Sigmoid colon (tissue), 7 donors: ENCODE measurements at places on chromosomes 5 and 9. TPM values are rescaled to one million over a fixed set of nuclear protein-coding genes. Genes with fewer than 3 reads are reported as not detected.

GRCh38 chr5:68172314-68172713, 43.2 kb upstream of the PIK3R1 start:
- no peak overlapping the region for H3K4me3 ChIP-seq
- H3K27me3 ChIP-seq, result no peaks in the 10 kb centered on the region
- H3K27ac ChIP-seq, result peak overlapping the region; percentile 86
- peaks cover 36% of the 10 kb centered on the region for H3K4me1 ChIP-seq
- no peaks in the 10 kb centered on the region for H3K36me3 ChIP-seq
- peak; percentile 73 for DNase-seq

DNA sequence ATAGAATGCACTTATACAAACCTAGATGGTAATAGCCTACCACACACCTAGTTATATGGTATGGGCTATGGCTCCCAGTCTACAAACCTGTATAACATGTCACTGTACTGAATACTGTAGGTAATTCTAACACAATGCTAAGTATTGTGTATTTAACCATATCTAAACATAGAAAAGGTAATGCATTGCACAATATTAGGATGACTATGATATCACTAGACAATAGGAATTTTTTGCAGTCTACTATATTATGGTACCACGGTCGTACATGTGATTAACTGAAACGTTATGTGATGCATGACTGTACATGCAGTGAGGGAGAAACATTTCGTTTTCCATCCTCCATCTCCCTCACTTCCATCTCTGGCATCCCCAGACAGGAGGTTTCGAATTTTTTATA, 130.5 kb downstream of the ELAVL2 start:
- no peaks in the 10 kb centered on the region for H3K4me1 ChIP-seq
- H3K27ac ChIP-seq, result no peak overlapping the region
- no peak for DNase-seq
- no peaks in the 10 kb centered on the region for H3K36me3 ChIP-seq
- no peak overlapping the region for H3K4me3 ChIP-seq
- H3K27me3 ChIP-seq, result no peaks in the 10 kb centered on the region

DNA sequence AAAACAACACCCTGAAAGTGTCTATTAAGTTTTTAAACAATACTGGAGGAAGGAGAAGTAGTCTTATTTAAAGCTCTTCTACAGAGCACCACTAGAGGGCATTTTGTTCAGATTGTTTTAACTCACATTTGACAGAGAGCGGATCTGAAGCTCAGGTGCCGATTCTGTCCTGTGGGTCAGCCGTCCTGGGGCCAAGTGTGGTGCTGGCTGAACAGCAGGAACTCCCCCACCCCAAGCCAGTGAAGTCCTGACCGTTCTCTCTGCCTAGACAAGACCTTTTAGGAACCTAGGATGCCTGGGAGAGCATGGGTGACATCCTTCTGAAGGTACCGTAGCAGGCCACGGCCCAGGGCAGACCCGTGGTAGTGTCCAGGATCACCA, 3.9 kb downstream of the EXOC3 start:
- H3K27ac ChIP-seq, result no peak overlapping the region
- DNase-seq, result peak; percentile 46
- H3K4me1 ChIP-seq, result peaks cover 21% of the 10 kb centered on the region
- H3K36me3 ChIP-seq, result peaks cover 13% of the 10 kb centered on the region
- H3K4me3 ChIP-seq, result no peak overlapping the region

Gene SURF6
- total RNA-seq, result 16.0 TPM

- H3K27me3 ChIP-seq, result no peaks in the 10 kb centered on the region
- DNase-seq, result no peak
- no peaks in the 10 kb centered on the region for H3K36me3 ChIP-seq
- peaks cover 9% of the 10 kb centered on the region for H3K4me1 ChIP-seq
- H3K4me3 ChIP-seq, result no peak overlapping the region
Observed at GRCh38 chr9:105046907-105047741, 119.2 kb upstream of the ABCA1 start.

- H3K27me3 ChIP-seq, result no peaks in the 10 kb centered on the region
- H3K4me1 ChIP-seq, result peaks cover 20% of the 10 kb centered on the region
- H3K27ac ChIP-seq, result peak overlapping the region; percentile 63
- no peak overlapping the region for H3K4me3 ChIP-seq
Observed at GRCh38 chr5:172910828-172911627, 48.2 kb upstream of the RPL26L1 start.

DNA sequence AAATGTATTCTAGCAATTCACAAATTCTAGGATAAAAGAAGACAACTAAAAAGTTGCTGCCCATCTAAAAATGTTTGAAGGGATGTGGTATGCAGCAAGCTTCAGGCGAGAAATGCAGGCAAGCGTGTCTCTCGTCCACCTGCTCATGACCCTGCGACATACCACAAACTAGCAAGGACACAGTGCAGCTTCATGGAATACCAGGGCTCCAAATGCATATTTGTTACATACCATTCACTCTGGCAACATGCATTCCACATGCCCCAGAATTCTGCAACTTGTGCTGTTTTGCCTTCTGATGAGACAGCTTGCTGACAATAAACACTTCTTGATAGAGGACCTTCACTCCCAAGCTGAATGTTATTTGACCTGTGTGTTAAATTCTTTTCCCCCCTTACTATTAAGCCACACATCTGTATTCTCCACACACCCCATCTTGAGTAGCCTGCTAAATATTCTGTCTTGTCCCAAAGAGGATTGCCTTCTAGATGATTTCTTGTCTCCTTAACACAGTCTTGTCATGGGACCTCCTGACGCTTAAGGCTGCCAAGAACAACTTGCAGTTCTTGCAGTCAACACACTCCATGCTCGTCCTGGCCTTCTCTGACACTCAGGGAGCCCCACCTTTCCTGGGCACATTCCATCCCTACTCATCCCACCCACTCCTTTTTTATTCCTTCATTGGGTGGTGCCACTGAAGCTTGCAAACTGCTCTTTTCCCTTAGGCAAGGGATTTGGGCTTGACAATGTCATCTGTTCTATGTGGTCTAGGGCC, 340.5 kb downstream of the PIK3R1 start:
- DNase-seq, result no peak
- no peaks in the 10 kb centered on the region for H3K4me1 ChIP-seq
- H3K4me3 ChIP-seq, result no peak overlapping the region

Gene S100Z
- not detected for total RNA-seq

Gene IL31RA
- 2.7 TPM for total RNA-seq

DNA sequence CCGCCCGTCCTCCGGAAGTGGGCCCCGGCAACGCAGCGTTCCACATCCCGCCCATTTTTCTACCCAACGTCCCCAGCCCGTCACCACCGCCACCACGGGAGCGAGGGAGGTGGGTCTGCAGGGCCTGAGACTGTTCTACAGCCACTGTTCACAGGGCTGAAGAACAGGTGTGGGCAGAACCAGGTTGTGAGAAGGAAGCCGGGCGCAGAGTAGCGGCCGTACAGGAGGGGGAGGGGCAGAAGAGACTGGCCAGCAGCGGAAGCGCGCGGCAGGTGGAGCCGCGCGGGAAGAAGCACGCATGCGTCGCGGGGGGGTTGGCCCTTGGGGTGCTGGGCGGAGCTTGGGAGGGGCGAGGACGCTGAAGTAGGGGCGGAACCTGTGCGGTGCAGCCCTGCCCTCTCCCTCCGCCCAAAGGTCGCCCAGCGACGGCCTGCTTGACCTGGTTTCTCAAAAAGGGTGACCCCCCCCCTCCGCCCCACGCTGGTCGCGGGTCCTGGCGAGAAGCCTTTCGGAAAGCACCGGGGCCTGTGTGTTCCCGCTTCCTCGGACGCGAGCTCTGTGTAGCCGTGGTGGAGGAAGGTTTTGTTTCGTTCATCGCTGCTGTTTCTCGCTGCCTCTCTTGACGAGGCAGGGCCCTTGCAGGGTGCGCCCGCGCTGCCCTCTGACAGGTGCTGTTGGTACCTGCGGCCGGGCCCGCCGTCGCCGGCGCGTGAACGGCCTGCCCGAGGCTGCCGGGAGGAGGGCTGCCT, 7.8 kb upstream of the MGAT1 start:
- DNase-seq, result peak; percentile 98
- no peaks in the 10 kb centered on the region for H3K36me3 ChIP-seq
- H3K4me3 ChIP-seq, result peak overlapping the region; percentile 59
- peaks cover 41% of the 10 kb centered on the region for H3K4me1 ChIP-seq
- H3K27me3 ChIP-seq, result no peaks in the 10 kb centered on the region
- peak overlapping the region; percentile 99 for H3K27ac ChIP-seq

DNA sequence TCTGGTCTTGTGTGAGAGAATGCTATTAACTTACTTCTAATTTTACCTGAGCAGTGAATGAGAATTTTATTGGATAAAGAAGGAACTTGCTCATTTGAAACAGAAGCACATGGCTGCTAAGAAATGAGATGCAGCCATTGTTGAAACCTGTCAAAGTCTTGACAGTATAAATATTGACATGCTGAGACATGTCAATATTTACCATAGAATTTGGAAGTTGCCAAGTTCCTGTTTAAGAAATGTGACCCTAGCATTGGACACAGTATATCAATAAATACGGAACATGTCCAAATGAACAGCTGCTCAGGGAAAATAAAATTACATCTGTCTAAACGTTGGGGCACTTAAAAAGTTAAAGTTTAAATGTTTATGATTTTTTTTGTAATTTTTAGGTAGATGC, 7.8 kb downstream of the XRCC4 start:
- no peak for DNase-seq
- no peaks in the 10 kb centered on the region for H3K27me3 ChIP-seq
- H3K36me3 ChIP-seq, result no peaks in the 10 kb centered on the region
- no peak overlapping the region for H3K27ac ChIP-seq
- H3K4me1 ChIP-seq, result no peaks in the 10 kb centered on the region

Gene F12
- 0.83 TPM for total RNA-seq

DNA sequence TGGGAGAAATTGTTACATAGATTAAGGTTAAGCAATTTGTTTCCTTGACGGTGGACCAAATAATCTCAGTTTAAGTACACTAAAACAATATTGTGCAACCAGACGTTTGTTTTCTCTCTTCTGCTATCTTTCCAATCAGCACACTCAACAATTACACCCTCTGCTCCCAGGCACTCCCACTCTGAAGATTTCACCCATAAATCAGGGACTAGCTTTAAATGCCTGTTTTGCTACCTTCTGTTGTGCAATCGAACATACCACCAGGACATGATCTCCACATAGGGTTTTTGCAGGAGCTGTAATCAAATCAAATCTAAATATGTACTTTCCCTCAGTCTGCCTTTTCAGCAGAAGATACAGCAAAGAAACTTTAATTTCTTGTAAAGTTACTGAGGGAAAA, 405.8 kb upstream of the TLE4 start:
- H3K27ac ChIP-seq, result no peak overlapping the region
- DNase-seq, result no peak
- H3K36me3 ChIP-seq, result no peaks in the 10 kb centered on the region
- no peak overlapping the region for H3K4me3 ChIP-seq
- no peaks in the 10 kb centered on the region for H3K27me3 ChIP-seq

Gene MINAR2
- not detected for total RNA-seq

GRCh38 chr5:108382784-108383330, 959 bp upstream of the FBXL17 start:
- no peaks in the 10 kb centered on the region for H3K36me3 ChIP-seq
- no peaks in the 10 kb centered on the region for H3K27me3 ChIP-seq
- peaks cover 22% of the 10 kb centered on the region for H3K4me1 ChIP-seq
- H3K27ac ChIP-seq, result peak overlapping the region; percentile 99
- no peak for DNase-seq

- no peak for DNase-seq
- no peaks in the 10 kb centered on the region for H3K27me3 ChIP-seq
- H3K4me3 ChIP-seq, result no peak overlapping the region
- H3K27ac ChIP-seq, result no peak overlapping the region
Observed at GRCh38 chr5:126961702-126962101, 68.7 kb downstream of the MARCHF3 start.

GRCh38 chr9:107060062-107060461, 197.1 kb downstream of the ZNF462 start:
- no peaks in the 10 kb centered on the region for H3K4me1 ChIP-seq
- no peak overlapping the region for H3K27ac ChIP-seq
- no peaks in the 10 kb centered on the region for H3K36me3 ChIP-seq
- H3K27me3 ChIP-seq, result no peaks in the 10 kb centered on the region
- DNase-seq, result no peak

- H3K27ac ChIP-seq, result peak overlapping the region; percentile 75
- no peaks in the 10 kb centered on the region for H3K27me3 ChIP-seq
- no peaks in the 10 kb centered on the region for H3K36me3 ChIP-seq
- H3K4me3 ChIP-seq, result no peak overlapping the region
- H3K4me1 ChIP-seq, result no peaks in the 10 kb centered on the region
Observed at GRCh38 chr9:96513622-96514021, 63.7 kb downstream of the HABP4 start.
